ENCODE measurements at places on chromosomes 7 and 10.

- DNase-seq, result no peak
These were observed 7.2 kb upstream of the LAMTOR4 start for GRCh38 chr7:100141555-100141949.

GRCh38 chr10:17209881-17210280, 8.4 kb upstream of the TRDMT1 start:
- no peak for DNase-seq

DNA sequence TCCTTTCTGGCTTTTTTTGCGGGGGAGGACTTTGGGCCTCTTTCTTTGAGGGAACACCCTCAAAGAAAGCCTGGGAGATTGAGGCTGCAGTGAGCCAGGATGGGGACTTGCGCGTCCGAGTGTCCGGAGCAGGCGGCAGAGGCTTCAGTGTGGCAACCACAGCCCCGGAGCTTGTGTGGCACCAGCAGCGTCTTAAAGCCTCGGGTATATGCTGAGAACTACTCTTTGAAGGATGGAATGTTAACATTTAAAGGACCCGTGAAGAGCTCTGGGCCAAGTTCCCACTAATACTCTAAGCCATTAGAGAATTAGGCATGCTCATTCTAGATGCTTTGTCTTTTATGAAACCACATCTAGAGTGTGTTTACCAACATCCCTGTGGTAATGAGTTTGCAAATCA, 168.2 kb downstream of the SEPTIN7 start:
- no peak for DNase-seq

DNA sequence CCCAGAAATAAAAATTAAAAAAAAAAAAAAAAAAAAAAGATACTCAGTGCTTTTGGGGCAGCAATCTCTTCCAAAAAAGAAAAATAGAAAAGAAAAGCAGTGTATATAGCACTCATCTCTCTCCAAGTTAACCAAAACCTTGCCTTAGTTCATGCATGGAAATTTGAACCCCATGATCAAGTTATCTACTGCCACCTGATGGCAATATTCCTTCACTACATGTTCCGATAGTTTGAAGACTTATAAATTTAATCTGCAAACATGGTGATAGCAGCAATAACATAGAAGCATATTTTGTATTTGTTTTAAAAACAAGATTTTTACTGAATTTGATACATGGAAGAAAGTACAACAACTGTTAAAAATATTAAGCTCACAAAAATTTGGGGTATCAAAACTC, 48.6 kb upstream of the SLIT1 start:
- DNase-seq, result no peak

DNA sequence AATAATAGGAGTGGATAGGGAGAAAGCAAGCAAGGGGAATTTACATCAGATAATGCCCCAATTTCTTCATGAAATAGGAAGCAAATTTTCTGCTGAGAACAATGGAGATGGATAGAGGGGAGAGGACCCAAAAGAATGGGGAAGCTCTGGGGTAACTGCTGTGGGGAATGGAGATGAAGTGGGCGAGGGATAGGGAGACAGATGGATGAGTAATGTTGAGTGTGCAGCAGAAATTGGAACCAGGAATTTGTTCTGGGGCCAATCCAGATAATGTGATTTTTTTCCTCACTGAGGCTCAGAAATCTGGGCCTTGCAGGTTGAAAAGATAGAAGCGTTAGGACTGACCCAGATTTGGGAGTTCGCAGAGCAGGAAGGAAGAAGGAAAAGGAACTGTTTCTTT, 24.5 kb upstream of the MRC1 start:
- no peak for DNase-seq

Data from AG04449 (cell line).